Left ventricle myocardium inferior (tissue), 1 donor: ENCODE measurements at places on chromosomes 1 and 21. TPM values are rescaled to one million over a fixed set of nuclear protein-coding genes. Genes with fewer than 3 reads are reported as not detected.

GRCh38 chr1:237181743-237182317, 139.8 kb downstream of the RYR2 start:
- DNase-seq = no peak

GRCh38 chr1:174953285-174954072, 46.3 kb upstream of the CACYBP start:
- no peak for DNase-seq

DNA sequence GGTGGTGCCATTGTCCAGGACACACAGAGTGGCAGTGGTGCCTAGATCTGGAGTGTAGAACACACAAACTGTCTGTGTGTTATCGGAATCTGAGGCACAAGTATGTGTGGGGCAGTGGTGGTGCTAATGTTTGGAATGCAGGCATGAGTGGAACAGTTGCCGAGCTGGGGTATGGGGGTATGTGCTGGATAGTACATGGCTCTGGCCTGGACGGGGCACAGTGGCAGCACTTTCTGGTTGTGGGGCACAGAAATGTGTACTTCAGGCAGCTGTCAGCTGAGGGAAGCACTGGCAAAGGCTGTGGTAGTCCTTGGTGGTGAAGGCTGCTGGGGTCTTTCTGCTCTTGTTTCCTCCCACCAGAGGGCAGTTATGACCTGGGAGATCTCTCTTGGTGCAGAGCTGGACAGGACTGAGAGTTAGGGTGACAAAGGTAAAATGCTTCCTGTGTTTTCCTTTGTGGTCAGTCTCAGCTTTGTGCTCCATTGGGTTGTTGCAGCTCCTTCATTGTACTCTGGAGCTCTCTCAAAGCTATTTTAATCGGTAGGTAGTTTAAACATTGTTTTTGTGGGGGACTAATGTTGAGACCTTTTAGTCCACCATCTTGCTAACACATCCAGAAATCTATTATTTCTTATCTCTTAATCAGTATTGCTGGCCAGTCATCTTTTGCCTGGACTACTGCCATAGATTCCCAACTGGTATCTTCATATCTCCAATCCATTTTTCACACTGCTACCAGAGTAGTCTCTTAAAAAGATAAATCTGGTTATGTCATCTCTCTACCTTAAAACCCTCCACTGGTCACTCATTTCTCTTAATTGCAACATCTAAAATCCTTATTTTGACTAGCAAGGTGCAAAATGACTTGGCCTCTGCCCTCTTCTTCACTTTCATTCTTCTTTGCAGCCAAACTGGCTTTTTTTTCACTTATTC, 83.9 kb upstream of the NBPF4 start:
- no peak for DNase-seq

DNA sequence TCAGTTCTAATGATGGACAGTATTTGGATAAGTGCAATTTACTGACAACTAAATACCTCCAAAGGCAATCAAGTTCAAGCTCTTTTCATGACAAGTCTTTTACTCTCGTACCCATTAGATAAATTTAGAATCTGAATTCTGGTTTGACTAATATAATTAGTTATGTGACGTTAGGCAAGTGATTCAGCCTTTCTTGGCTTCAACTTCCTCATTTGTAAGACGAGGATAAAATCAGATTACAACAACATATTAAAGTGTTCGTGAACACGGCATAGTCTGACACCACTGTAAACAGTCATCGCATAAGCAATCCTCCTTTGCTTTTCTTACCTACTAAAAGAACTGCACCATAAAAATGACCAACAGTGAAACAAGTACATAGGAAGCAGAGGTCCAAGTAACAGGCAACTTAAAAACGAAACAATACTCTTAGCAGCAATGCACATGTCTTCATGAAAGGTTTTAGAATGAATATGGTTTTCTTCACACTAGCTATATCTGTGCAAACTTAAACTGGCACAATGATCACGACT, 25.7 kb downstream of the COA6 start:
- DNase-seq = no peak

- DNase-seq = no peak
Observed at GRCh38 chr1:207948536-207949250, 37.8 kb upstream of the CD34 start.

- no peak for DNase-seq
Observed at GRCh38 chr1:24946861-24947658, 17.0 kb upstream of the RUNX3 start.

GRCh38 chr1:65264197-65264929, 45.0 kb upstream of the DNAJC6 start:
- DNase-seq = peak; percentile 18

The ADORA3 gene
- 3.1 TPM for total RNA-seq
